CD8-positive, alpha-beta memory T cell (primary cell): ENCODE measurements at places on chromosomes 5 and 9. TPM values are rescaled to one million over a fixed set of nuclear protein-coding genes. Genes with fewer than 3 reads are reported as not detected.

DNA sequence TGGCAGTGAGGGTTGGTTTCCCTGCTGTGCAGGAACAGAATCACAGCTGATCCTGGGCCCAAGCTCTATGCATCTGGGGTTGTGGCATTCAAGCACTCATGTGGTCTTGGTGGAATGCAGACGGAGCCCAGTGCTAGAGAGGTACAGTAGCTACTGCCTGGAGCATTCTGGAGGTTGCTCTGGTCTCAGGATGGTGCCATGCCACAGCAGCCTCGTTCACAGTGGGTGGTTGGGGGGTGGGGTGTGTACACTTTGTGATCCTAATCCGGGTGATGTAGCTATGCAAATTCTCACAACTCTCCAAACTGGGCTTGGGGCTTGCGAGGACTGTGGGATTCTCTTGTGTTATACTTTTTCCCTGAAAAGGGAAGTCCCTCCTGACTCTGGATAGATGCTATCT lies 45.2 kb downstream of the FGD3 start:
- DNase-seq: no peak
- no peak overlapping the region for H3K27ac ChIP-seq
- H3K4me3 ChIP-seq: peak overlapping the region; percentile 27
- peaks cover 52% of the 10 kb centered on the region for H3K4me1 ChIP-seq
- no peaks in the 10 kb centered on the region for H3K27me3 ChIP-seq
- H3K36me3 ChIP-seq: peaks cover 6% of the 10 kb centered on the region

- H3K36me3 ChIP-seq: no peaks in the 10 kb centered on the region
- no peak for DNase-seq
- no peak overlapping the region for H3K4me3 ChIP-seq
- H3K27ac ChIP-seq: no peak overlapping the region
- H3K4me1 ChIP-seq: no peaks in the 10 kb centered on the region
These were observed 256.1 kb upstream of the IRX2 start for GRCh38 chr5:3007577-3007976.

DNA sequence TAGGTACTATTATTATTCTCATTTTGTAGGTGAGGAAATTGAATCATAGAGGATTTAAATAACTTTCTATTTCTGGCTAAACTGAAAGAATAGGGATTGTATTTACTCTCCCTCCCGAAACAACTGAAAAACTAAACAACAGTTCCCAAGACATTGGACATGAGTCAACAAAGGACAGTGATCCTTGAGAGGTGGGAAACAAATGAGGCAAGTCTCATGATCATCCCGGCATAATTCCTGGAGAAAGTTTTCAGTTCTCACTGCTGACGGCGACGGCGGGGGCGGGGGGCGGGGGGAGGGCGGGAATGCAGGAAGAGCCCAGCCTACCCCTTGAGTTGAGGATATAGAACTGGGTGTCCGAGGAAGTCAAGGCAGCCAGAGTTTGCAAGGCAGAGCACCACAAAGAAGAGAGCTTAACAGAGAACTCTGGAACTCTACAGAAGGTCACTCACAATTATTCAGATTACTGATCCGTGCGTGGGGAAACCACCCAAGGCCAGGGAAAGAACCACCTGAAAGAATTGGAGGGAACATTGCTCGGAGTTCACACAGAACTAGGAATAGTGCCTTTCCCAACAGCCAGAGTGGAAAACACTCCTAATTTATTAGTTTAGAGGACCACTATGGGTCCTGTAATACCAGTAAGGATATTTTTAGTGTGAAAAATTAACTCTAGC lies 27.4 kb upstream of the WHRN start:
- no peaks in the 10 kb centered on the region for H3K36me3 ChIP-seq
- H3K27ac ChIP-seq: no peak overlapping the region
- no peaks in the 10 kb centered on the region for H3K4me1 ChIP-seq
- no peak overlapping the region for H3K4me3 ChIP-seq
- no peaks in the 10 kb centered on the region for H3K27me3 ChIP-seq
- DNase-seq: no peak

GRCh38 chr5:68332080-68332451 lies 116.5 kb downstream of the PIK3R1 start:
- H3K36me3 ChIP-seq: no peaks in the 10 kb centered on the region
- DNase-seq: no peak
- no peaks in the 10 kb centered on the region for H3K27me3 ChIP-seq

DNA sequence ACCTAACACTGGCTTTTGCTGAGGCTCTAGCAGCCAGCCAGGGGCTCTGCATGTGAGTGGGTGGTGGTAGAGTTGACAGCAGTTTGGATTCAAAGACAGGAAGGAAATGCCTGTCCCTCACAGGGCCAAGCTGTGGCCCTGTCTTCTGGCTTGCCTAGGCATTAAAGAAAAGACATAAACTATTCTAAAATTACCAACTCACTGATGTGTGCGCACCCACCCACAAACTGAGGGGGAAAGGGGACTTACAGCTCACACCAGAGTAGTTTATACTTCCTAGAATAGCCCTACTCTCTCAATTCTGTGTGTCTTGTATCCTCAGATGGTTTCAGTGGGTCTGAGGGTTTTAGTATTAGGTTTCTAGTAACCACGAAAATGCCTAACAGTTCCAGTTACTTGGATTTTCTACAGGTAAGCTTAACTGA lies 18.3 kb upstream of the IL13 start:
- DNase-seq: no peak
- H3K4me3 ChIP-seq: no peak overlapping the region
- no peaks in the 10 kb centered on the region for H3K27me3 ChIP-seq
- H3K4me1 ChIP-seq: no peaks in the 10 kb centered on the region
- H3K36me3 ChIP-seq: peaks cover 36% of the 10 kb centered on the region

DNA sequence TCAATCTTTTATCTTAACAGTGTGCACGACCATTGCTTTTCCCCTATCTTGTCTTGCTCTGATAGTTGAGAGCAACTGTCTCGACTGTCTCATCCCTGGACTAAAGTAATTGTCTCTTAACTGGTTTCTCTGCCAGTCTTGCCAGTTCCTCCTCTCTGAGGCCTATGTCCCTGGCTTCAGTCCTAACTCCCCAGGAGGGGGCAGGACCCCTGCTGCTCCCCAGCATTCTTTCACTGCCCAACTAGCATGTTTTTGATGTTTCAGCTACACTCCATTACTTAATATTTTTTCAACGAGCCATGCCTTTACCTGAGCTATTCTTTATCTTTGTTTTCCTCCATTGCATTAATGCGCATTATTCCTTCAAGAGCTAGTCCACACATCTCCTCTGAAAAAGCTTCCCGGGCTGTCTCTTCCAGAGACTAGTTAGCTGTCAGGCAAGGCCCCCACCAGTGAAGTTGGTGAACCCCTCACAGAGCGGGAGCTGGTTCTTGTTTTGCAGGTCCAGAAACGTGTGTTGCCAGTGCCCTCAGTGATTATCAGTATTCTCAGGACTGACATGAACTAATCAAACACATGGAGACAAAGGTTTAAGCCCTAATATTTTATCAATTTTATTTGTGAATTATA lies 291.7 kb upstream of the KCNN2 start:
- H3K27ac ChIP-seq: no peak overlapping the region
- H3K4me3 ChIP-seq: no peak overlapping the region
- no peaks in the 10 kb centered on the region for H3K27me3 ChIP-seq

DNA sequence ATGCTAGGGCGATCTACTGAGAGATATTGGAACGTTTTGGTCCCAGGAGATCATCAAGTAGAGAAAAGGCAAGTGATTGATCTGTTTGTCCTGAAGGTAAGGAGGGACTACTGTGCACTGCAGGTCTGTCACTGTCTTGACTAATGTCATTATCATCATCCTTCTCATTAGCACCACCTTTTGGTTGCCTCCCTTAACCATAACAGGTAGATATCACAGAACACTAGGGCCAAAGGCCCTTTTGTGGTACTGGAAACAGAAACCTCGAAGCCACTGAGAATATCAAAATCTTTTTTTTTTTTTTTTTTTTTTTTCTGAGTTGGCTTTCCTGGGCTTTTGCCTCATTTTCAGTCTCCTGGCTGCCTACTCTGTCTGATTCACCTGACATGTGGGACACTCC lies 134.0 kb downstream of the KCTD16 start:
- H3K27me3 ChIP-seq: no peaks in the 10 kb centered on the region
- no peak for DNase-seq
- no peak overlapping the region for H3K27ac ChIP-seq
- H3K4me3 ChIP-seq: no peak overlapping the region

Gene F2RL1
- 4.8 TPM for polyA plus RNA-seq

Gene TAF11L5
- polyA plus RNA-seq: not detected
